ENCODE measurements at places on chromosomes 1 and 21.

GRCh38 chr1:147890177-147890790 lies 12.3 kb upstream of the GJA8 start:
- peak; percentile 70 for DNase-seq

DNA sequence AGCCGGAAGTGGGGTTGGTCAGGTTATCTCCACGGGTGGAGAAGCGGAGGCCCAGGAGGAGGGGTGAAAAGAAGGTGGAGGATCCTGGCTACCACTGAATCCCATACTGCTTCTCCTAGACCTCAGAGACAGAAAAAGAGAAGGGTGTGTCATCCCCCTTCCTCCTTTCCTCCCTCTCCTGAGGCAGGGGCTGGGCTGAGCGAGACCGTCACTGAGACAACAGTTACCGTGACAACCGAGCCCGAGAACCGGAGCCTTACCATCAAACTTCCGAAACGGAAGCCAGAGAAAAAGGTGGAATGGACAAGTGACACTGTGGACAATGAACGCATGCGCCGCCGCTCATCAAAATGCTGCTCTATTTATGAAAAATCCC lies 42.1 kb upstream of the NBPF3 start:
- no peak for DNase-seq

- DNase-seq: no peak
These were observed 46.8 kb upstream of the WASF2 start for GRCh38 chr1:27536767-27537166.

DNA sequence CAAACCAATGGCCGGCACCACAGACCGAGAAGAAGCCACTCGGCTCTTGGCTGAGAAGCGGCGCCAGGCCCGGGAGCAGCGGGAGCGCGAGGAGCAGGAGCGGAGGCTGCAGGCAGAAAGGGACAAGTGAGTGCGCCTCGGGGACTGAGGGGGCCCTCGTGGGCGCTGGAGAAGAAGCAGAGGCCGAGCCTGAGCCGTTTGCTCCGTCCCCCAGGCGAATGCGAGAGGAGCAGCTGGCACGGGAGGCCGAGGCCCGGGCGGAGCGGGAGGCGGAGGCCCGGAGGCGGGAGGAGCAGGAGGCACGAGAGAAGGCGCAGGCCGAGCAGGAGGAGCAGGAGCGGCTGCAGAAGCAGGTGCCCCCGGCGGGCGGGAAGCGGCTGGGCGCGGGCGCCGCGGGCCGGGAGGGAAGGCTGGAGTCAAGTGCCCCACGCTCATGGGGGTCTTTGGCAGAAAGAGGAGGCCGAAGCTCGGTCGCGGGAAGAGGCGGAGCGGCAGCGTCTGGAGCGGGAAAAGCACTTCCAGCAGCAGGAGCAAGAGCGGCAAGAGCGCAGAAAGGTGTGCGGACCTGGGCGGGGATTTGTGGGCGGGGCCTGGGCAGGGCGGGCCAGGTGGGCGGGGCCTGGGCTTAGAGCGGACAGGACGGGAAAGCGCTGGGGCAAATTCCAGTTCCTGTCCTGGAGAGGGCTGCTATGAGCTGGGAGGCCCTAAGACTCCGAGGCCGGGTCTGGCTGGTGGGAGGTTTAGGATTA lies 22.7 kb downstream of the MAP7D1 start:
- DNase-seq: peak; percentile 87

DNA sequence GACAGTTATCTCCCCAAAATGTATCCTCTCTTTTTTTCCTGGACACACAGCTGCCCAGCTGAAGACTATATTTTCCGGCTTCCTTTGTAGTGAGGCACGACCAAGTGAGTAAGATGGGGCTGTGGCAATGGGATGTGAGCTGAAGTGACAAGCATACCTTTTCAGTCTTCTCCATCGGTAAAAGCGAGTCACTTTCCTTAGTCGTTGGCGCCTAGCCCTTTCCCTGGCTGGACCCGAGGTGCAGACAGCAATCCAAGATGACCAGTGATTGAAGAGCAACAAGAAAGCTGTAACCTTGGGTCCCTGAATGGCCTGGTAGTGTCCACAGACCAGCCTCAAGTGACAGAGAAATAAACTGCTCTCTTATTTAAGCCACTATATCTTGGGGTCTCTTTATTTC lies 155.2 kb downstream of the NR5A2 start:
- no peak for DNase-seq

DNA sequence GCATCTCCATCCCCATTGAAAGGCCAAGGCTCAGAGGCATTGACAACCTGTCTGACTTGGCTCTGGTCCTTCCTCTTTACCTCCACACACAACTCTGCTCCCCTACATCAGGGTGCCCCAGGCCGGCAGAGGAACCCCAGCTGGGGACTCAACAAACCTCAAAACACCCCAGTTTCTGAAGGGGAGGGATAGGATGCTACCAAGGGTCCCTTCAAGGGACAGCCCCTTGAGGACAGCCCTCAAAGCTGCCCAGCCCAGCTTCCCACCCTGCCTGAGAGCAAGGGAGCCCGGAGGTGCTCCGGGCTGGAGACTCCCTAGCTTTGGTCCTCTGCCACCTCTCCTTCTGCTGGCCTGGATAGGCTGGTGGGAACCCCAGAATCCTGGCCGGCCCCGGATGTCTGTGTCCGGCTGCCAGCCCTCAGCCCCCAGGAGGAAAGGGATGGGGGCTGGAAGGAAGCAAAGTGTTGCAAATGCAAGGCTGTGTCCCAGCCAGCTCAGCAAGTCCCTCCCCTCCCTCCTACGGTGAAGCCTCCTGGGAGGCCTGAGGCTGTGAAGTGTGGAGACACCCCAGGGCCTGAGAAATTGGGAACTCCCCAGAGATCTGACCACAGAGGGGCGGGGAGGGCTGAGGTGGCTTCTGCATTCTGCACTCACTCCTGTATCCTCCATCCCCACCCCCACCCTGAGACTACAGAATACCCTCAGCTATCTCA lies 1.1 kb upstream of the MARCKSL1 start:
- DNase-seq: no peak

DNA sequence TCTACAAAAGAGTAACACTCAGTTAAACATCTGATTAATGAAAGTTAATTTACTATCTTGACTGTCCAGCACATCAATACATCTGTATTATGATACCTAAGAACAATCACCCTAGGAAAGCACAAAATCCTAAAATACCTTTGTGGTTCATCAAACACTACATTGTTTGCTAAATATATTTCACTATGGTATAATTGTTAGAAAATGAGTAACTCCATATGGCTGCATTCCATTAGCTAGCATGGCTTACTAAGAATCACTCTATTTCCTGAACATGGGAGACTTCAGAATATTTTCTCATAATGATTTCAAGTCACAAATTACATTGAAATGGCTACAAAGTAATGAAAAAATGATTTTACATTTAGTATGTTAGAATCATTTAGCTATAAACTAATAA lies 12.5 kb downstream of the TRMT1L start:
- DNase-seq: no peak

DNA sequence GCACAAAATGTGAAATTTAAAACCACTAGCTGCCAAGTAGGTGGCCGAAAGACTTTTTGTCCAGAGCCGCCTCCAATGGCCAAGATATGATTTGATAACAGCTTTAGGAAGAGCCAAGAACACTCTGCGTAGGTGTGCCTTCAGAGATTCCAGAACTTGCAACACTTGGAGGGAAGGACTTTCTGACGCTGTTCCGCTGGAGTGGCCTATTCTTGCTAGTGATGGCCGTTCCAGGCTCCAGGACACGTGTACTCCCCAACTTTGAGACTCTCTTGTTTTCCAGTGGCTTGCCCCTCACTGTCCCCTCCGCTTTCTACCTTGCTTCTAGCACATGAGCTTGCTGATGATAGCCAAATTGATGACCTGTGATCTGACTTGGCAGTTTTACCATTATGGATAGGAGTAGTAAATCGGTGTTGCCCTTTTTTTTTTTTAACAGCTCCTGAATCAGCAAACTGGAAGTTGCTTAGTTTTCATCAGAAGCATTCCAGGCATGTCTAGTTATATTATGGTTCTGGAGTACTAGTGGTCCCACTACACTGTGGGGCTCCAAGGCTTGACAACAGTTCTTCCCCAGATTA lies 1.0 kb downstream of the PRDX6 start:
- peak; percentile 87 for DNase-seq

GRCh38 chr1:192730198-192730597 lies 78.6 kb upstream of the RGS2 start:
- no peak for DNase-seq

- DNase-seq: no peak
These were observed 8.4 kb downstream of the CEPT1 start for GRCh38 chr1:111148376-111148881.
